ENCODE measurements at places on chromosomes 2 and 18.

GRCh38 chr2:74198023-74198460 lies 373 bp upstream of the MTHFD2 start:
- DNase-seq = no peak

GRCh38 chr2:37934591-37935513 lies 9.8 kb downstream of the RMDN2 start:
- no peak for DNase-seq

- DNase-seq = no peak
Observed at GRCh38 chr2:165573534-165574461, 104.3 kb downstream of the CSRNP3 start.

- no peak for DNase-seq
Observed at GRCh38 chr18:76209597-76209996, 285.4 kb downstream of the ZNF516 start.

DNA sequence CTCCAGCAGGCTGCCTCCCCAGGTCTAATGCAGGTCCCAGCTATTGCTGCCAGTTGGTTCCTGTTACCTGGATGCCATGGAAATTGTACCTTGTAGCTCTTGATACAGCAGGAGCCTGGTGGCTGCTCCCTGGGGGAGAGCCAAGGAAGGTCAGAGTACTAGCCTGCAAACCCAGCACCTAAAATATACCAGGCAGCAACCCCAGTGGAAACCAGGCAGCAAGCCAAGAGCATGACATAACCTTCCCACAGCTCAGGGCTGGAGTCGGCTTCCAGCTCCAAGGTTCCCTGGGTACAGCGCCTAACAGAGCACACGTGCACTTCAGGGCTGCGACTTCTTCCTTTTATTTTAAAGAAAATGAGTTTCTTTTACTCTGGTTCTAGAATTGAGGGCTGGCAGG lies 30.3 kb downstream of the TNP1 start:
- no peak for DNase-seq

GRCh38 chr18:31574359-31574758 lies 17.3 kb upstream of the TTR start:
- no peak for DNase-seq

DNA sequence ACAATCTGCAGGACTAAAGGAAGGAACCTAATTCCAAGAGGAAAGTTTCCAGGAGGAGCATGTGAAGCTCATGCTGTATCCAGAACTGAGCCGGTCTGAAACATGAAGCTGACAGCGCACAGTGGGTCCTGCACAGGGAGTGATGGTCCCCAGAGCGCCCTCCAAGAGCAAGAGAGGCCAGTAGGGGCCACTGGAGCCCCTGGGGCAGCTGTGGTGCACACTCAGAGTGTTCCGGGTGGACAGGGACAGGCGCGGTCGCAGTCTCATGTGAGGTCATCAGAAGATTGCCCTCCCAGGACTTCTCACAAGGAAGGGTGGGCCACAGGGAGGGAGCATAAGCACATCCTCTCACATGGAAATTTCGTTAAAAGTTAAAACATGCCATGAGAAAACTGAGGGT lies 355.9 kb downstream of the EIPR1 start:
- DNase-seq = no peak

- no peak for DNase-seq
Observed at GRCh38 chr18:59707306-59707705, 10.1 kb upstream of the CCBE1 start.

DNA sequence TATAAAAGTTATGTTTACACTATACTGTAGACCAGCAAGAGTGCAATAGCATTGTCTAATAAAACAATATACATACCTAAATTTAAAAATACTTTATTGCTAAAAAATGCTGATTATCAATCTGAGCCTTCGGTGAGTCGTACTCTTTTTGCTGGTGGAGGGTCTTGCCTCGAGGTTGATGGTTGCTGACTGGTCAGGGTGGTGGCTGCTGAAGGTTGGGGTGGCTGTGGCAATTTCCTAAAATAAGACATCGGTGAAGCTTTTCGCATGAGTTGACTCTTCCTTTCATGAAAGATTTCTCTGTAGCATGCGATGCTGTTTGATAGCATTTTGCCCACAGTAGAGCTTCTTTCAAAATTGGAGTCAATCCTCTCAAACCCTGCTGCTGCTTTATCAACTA lies 2.4 kb downstream of the TIGD1 start:
- DNase-seq = no peak

- no peak for DNase-seq
Observed at GRCh38 chr2:160145471-160145870, 54.6 kb downstream of the ITGB6 start.

- no peak for DNase-seq
Observed at GRCh38 chr2:15930589-15931318, 9.6 kb upstream of the MYCN start.

- DNase-seq = no peak
Observed at GRCh38 chr2:25758348-25758747, 85.0 kb upstream of the DTNB start.

DNA sequence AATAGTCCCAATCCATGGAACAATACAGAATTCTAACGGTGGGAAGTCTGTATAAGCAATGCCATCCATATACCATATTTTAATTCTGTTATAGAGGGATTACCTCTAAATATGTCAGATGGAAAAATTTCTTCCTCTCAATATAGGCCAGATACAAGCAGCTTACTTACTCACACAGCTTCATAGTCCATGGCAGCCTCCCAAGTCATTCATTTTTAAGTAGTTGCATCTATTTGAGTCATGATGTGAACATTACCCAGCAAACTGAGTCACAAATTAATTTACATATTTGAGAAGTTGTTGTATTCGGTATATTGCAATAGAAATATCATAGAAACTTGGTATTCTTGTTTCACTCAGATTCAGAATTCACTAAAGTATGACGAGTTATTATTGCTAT lies 20.3 kb downstream of the TBR1 start:
- no peak for DNase-seq

DNA sequence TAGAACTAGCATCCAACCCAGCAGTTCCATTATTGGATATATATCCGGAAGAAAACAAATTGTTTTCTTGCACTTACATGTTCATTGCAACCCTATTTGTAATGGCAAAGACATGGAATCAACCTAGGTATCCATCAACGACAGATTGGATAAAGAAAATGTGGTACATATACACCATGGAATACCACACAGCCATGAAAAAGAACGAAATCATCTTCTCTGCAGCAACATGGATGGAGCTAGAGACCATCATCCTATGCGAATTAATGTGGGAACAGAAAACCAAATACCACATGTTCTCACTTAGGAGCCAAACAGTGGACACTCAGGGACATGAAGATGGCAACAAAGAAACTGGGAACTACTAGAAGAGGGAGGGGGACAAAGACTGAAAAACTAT lies 352.7 kb downstream of the CDH2 start:
- DNase-seq = no peak

- DNase-seq = no peak
Observed at GRCh38 chr2:186093174-186093573, 354.6 kb downstream of the FSIP2 start.

DNA sequence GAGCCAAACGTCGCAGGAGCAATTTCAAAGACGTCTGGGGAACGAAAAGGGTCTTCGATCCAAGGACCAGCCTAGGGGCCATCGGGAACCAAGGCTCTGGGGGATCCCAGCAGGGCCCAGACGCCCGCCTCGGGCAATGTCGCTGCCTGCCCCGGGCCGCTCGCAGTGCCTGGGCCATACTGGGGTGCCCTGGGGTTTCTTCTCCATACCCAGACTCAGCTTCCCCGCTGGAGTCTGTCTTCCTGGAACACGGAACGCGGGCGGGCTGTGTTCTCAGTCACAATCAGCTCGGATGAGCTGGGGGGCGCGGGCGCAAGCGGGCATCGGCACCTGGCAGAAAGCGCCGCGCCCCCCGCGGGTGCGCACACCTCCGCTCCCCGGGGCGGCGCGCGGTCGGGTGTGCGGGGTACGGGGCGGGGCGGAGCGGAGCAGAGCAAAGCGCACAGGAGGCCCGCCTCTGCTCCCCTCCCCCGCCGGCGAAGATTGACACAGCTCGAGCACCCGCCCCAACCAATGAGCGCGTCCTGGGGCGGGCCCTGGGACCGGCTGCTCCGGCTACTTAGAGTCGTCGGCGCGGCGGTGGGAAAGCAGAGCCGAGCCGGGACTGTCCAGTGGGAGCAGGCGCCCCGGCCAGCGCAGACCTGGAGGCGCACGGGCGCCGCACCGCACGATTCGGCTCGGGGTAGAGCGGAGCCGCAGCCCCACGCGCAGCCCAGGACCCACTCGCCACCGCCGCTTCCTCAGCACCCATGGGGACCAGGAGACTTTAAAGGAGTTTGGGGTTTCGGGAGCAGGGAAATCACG lies at the start of gene LRATD1:
Gene LRATD1, plus strand, starts transcription at position 585 of the 804 bp plus-strand sequence. CDS start 1,263 bp downstream, outside the sequence.
- DNase-seq = no peak

GRCh38 chr2:24592441-24593100 lies 101.5 kb downstream of the NCOA1 start:
- no peak for DNase-seq

DNA sequence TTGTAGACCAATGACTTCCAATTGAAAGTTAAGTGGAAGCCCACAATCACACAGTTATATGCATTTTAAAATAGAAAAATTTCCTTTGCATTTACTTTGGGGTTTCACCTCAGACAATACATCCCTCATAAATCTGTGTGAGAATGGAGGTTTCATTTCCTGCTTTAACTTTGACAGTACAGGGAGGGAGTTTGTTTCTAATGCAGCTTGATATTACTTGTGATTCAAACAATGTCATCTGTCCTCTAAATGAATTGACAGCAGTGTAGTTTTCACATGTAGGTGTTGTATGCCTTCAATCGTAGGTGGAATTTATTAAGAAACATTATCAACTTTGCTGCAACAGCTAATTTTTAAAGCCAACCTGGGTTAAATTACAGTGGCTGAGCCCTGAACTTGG lies 75.2 kb downstream of the TMEFF2 start:
- DNase-seq = no peak

DNA sequence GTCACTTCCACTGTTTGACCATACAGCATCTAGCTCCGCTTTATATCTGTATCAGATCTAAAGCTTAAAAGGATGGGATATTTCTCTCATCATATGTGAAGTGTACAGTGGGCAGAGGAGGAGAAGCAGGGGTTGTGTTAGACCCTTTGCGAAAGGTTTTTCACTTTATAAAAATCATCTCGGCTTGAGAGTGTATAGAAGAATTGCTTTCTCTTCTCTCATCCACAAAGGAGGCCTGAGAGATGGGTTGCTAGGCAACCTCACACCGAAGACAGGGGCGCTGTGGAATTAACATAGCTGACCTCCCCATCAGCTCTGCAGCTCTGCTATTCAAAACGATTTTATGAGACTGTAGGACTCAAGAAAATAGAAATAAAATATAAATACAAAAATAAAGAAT lies 70.2 kb upstream of the GALNT3 start:
- DNase-seq = no peak

DNA sequence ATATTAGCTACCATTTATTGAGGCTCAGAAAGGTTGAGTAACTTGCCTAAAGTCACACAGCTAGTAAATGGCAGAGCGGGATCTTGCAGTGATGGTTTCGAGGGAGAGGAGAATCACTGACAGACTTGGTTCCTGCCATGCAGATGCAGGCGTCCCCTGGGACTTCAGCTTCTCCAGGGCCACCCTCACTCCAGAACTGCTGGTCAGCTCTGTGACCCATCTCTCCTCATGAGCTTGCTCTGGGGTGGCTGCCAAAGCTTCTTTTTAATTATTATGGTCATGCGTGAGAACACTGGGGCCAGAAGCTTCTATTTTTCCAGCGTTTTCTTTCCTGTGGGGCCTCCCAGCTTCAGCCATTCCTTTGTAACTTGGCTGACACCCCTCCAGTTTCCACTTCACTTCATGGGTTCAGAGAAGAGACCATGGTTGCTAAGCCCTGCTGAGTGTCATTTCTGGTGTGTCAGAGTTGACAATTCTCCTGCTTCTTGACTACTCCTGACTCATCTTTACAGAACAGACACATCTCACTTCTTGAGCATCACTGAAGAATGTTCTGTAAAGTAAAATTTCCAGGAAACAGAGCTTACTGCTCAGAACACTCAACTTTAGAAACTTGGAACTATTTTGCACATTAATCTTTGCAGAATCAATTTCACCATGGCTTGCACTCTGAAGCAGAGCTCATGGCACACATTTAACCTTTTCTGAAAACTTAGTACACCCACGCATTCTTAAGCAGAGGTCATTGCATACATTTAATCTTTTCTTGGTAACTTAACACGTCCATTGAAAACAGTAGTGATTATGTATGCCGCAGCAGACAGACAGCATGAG lies 70.4 kb downstream of the IL1R2 start:
- DNase-seq = no peak

DNA sequence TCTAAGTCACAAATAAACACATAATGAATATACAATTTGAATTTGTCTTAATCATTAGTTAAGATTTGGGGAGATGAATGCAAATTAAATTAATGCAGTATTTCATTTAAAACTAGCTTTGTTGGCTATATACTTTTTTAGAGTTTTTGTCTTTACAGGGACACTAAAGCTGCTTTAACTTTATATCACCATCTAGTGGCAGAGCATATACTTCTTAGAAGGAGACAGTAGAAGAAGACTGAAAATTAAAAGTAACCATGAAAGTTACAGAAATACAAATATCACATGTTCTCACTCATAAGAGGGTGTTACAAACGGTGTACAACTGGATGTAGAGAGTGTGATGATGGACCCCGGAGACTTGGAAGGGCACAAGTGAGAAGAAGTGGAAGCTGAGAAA lies 268.3 kb upstream of the NETO1 start:
- DNase-seq = no peak

GRCh38 chr2:218184331-218184730 lies 17.6 kb upstream of the CXCR1 start:
- DNase-seq = no peak

- DNase-seq = no peak
Observed at GRCh38 chr2:69742322-69742952, 503 bp downstream of the ANXA4 start.

DNA sequence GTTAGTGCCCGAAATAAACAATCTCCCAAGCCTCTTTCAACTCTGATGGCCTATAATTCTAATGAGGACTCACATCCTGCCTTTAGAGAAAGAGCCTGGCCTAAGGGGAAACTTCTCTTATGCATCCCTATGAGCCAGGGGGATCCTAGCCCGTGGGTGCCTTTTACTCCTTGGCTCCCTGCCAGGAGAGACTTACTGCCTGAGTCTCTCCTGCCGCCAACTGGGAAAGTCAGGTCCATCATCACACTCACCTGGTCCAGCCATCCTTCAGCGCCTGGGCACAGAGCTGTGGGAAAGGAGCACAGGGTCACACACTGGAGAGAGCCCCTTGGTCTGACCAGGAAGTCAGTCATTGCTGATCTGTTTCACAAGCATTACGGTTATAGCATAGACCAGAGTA lies 24.1 kb downstream of the ENOSF1 start:
- DNase-seq = no peak

GRCh38 chr18:44714376-44714775 lies 33.7 kb downstream of the SETBP1 start:
- no peak for DNase-seq

Data from stimulated activated CD4-positive, alpha-beta T cell treated with anti-CD3 and anti-CD28 coated beads, Interleukin-1b, Interleukin-23, amount 100 ng/mL, for 1 hour (primary cell).